ENCODE measurements at places on chromosomes 1 and 21.

- DNase-seq: peak; percentile 74
Observed at GRCh38 chr1:228367798-228368791, 38.5 kb downstream of the TRIM11 start.

GRCh38 chr1:26862781-26863684 is at the start of gene SFN:
TSS of gene SFN (plus strand) at chr1:26863149. CDS start at chr1:26863213, 64 bp downstream.
- no peak for DNase-seq

DNA sequence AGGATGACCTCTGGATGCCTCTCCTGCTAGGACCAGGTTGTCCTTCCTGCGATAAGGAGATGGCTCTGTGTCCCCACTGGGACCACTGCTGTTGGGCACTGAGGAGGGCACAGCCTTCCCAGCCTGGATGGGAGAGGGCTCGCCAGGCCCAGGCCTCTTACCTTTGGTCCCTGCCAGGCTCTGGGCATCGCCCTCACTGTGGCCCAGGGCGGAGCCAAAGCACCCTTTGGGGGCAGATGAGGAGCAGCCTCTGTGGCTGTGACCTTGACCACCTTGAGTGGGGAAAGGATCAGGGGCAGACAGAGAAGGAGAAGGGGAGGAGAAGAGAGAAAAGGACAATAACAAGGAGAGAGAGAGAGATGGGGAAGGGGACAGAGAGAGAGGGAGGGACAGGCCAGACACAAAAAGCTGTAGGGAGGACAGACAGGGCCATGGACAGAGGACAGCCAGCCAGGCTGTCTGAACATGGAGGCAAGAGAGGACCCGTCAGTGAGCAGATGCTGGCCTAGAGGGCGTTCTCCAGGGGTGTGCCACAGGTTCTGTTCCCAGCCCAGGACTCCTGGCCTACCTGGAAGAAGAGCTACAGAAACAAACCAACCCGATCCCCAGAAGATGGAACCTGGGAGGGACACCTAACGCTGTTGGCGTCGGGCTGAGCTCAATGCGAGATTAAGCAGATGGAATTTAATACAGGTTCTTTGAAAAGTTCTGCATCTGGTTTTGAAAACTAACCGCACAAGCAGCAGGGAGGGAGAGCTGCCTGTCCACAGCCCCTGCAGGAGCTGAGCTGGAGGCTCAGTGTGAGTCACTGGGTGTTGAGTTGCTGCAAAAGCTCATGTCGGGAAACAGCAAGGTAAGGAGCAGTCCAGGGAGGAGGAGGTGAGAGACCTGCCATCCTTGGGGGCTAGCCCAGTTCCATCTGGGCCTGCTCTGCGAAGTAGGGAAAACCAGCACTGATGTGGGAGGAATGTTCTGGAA is 262.1 kb downstream of the PTPRU start:
- no peak for DNase-seq

- no peak for DNase-seq
Observed at GRCh38 chr1:101547357-101547756, 310.5 kb downstream of the S1PR1 start.

DNA sequence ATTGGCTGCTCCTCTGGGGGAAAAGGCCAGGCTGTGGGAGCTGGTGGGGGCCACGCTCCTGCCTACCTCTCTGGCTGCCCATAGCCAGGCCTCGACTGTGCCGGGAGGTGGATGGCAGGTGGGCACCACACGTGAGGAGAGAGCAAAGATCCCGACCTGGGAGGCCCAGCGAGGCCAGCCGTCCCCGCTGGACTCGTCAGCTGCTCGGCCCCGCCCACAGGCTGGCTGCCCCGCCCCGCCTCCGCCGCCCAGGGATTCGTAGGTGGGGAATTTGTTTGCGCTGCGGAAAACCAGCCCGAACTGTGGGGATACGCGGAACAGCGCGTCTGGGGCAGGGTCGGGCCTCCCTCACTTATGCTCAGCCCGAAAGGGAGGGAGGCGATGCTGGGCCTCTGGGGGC is 31.7 kb downstream of the TP73 start:
- no peak for DNase-seq

- no peak for DNase-seq
Observed at GRCh38 chr1:150846473-150847146, 29.8 kb downstream of the ARNT start.

GRCh38 chr21:45200581-45201296 is 87.0 kb downstream of the POFUT2 start:
- no peak for DNase-seq

GRCh38 chr21:43312011-43312410 is 114.9 kb downstream of the SIK1 start:
- DNase-seq: no peak

Measured in Right ventricle myocardium inferior (tissue), 1 donor.